ENCODE measurements at places on chromosomes 16 and 17. TPM values are rescaled to one million over a fixed set of nuclear protein-coding genes. Genes with fewer than 3 reads are reported as not detected.

DNA sequence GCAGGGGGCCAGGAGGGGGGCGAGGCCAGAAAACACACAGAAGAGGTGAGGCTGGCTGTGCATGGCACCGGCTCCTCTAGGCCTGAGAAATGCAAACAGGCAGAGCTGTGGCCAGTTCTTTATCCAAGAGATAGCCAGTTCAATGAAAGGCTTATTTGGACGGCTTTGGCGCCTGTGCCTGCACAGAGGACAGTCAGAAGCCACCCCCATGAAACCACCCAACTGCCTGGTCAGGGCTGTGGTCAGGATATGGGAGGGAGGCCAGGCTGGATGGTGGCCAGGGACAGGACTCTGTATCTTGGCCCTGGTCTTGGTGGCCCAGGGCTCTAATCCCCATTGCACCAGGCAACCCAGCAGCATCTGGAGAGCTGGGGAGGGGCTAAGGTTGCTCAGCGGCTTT is 24.5 kb upstream of the GPRC5C start:
- DNase-seq = no peak

DNA sequence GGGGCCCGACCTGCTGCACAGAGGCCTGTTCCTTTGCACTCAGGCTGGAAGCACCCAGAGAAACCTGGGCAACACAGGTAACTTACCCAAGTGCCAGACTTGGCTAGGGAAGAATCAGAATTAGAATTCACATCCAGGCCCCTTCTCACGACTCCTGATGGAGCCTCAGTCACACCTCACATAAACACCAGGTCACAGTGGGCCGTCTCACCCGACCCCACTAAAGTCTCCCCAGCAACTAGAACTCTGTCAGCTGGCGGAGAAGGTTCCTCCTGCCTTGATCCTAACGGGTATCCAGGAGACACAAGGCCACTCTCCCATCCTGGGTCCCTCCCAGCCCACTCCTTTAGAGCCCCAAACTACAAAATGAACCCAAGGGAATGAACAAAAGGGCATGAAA is 6.4 kb downstream of the TK2 start:
- DNase-seq = no peak

DNA sequence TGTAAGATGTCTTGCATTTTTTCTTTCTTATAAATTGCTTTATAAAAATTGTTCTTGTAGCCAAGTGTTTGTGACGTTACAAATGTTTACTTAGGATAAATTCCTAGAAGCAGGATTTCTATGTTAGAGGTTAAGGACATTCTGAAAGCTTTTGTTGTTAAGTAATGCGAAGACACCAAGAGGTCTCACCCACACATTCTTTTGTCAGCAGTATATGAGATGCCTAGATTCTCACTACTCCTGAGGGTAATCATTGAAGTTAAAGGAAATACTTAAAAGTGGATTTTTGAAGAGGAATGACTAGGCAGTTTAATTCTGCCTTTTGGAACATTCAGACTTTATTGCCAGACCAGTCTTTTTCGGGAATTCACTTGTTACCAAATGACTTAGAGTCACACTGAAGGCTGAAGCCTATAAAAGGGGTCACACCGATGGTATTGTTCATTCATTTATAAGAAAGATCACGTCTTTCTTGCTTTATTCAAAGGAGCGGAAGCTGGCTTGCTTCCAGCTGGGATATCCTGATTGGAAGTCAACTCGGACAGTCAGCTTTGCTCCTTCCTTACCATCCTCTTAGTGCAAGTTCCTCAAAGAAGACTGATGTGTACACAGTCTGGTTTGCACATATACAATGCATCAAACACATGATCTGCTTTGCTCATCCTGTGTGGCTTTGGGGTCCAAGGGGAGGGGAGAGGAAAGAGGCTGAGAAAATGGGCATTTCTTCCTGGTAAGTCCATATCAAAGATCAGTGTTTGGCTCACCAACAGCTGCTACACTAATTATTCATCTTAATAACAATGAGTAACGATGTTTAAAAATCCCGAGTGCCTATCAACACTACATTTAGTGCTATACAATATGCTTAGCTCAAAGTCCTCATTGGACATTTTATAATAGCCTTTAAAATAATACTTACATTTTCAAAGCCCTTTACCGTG is 160.0 kb downstream of the MAP2K6 start:
- DNase-seq = no peak

OR4D1 gene
- total RNA-seq = not detected
